ENCODE measurements at places on chromosomes 11 and 22.

DNA sequence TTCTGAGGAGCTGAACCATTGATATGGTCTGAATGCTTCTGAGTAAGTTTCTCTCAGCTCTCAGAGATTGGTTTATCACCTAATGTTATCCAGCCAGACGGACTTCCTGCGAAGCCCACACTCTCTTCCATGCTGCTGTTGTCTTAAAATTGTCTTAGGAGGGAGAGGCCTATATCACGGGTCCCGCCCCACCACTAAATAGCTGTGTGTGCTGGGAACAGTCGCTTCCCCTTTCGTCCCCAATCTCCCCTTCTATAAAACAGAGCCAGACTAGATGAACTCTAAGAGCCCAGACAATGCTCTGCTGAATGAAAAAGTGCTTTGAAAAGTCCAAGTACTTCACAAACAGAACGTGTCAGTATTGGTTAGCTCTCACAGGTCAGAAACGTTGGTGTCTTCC, 81.4 kb upstream of the AKIP1 start:
- DNase-seq = no peak

GRCh38 chr11:92540096-92540495, 315.5 kb downstream of the FAT3 start:
- no peak for DNase-seq

GRCh38 chr11:8543278-8543677, 50.8 kb downstream of the STK33 start:
- no peak for DNase-seq

DNA sequence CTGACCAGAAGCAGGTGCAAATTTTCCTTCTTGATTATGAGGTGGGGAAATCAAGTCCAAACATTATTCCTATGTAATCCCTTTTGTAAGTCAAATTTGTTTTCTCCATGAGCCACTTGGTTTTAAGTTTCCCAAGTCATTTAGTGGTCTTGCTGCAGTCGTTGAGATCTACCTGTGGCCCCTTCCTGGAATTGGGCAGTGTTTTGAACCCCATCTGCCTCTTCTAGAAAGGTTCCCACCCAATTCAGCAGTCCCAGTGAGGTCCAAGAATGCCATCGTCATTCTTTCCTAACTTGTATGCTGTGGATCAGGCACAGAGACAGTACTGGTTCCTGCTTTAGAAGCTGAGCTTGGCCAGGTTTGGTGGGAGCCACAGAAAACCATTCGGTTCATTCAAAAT, 77.8 kb upstream of the GNAZ start:
- DNase-seq = no peak

DNA sequence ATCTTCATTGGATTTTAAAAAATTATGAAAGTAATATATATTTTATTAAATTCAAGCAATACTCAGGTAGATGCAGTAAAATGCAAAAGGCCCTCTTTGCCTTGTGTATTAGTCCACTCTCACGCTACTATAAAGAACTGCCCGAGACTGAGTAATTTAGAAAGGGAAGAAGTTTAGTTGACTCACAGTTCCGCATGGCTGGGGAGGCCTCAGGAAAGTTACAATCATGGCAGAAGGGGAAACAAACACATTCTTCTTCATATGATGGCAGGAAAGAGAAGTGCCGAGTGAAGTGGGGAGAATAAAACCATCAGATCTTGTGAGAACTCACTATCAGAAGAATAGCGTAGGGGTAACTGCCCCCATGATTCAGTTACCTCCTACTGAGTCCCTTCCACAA, 130.8 kb downstream of the HIPK3 start:
- DNase-seq = no peak

DNA sequence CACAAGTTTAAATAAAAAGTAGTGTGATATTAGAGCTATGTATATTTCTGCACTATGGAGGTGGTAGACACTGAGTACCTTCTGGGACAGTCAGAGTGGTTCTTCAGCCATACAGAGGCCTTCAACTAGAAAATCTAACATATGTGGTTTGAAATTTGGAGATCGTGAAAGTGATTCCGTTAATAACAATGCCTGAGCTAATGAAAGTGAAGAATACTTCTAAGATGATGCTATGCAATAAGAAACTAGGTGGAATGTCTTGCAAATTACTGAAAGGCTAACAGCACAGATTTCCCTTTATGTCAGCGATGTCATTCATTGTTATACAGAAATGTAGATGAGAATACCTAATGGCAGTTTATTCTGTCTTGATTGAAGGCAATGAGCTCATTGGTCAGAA, 1984.7 kb upstream of the RAG2 start:
- DNase-seq = no peak

- no peak for DNase-seq
These were observed 2.5 kb downstream of the USP2 start for GRCh38 chr11:119378851-119379465.

DNA sequence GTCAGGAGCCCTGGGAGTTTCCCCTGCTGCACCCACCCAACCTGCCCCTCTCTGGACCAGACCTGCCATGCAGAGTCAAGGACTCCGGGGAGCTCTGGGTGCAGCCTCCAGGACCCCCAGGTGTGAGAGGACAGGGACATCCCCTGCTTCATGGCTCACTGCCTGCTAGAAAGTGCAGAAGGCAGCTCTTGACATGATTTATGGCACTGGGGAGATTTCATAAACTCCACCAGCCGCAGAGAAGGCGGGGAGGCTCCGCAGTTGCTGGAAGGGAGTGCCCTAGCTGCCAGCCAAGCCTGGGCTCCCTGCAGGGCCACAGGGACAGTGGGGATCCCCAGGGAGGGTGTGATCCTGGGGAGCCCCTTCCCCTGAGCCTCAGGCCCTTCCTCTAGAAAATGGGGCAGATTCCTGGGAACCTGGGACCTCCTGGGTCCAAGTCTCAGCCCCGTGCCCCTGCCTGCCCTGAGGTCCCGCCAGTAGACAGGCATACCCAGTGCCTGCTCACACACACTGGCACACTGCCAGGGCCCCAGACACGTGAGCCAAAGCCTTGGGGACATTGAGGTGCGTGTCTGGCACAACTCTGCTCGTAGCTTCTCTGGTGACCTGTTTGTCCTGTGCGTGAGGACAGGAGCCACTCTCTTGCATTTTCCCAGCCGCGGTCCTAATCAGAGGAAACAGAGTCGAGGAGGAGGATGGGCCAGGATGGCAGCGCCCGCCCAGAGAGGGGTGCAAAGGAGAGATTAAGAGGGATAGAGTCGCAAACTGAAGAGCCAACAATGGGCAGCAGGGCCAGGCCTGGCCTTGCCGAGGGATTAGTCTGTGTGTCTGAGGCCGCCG, 13.8 kb downstream of the CABP7 start:
- DNase-seq = no peak

- DNase-seq = no peak
These were observed 378.3 kb downstream of the BRD1 start for GRCh38 chr22:49449377-49449776.

DNA sequence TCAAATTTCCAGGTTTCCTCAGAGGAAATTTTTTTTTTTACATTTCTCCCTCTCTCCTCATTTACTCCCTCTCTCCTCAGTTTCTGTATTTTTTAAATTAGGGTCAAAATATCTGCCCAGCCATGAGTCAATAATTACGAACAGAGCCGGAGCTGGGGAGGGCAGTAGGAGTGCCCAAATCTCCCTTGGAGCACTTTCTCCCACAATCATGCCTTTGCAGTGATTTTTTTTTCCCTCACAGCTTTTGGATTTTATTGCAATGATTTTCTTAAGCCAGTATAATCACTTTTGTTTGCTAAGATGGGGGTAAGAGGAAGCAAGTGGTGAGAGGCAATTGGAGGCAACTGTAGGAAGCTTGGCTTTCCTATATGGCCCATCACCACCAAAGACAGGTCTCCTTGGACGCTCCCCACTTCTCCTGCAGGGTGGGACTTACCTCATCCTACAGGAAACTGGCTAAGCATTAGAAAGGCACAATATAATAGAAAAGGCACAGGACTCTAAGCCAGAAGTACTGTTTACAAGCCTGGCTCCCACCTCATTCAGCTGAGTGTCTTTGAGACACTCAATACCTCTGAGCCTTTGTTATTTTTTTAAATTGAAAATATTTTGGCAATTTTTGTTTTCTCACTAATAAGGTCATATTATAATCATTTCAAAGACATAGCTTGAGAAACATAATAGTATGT, 192.6 kb upstream of the PITPNB start:
- no peak for DNase-seq

- DNase-seq = no peak
These were observed at the start of gene MIAT for GRCh38 chr22:26656891-26657851. TSS of gene MIAT (plus strand) at chr22:26657588.

GRCh38 chr11:100003985-100004384, 683.1 kb upstream of the ARHGAP42 start:
- DNase-seq = no peak

DNA sequence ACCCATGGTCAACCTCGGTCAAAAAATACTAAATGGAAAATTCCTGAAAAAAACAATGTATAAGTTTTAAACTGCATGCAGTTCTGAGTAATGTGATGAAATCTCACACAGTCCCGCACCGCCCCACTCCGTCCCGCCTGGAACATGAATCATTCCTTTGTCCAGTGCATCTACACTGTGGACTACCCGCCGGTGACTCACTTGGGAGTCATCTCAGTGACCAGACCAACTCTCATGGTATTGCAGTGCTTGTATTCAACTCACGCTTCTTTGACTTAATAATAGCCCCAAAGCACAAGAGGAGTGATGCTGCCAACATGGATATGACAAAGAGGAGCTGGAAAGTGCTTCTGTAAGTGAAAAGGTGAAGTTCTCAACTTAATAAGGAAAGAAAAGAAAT, 48.8 kb downstream of the ARHGAP32 start:
- peak; percentile 56 for DNase-seq

DNA sequence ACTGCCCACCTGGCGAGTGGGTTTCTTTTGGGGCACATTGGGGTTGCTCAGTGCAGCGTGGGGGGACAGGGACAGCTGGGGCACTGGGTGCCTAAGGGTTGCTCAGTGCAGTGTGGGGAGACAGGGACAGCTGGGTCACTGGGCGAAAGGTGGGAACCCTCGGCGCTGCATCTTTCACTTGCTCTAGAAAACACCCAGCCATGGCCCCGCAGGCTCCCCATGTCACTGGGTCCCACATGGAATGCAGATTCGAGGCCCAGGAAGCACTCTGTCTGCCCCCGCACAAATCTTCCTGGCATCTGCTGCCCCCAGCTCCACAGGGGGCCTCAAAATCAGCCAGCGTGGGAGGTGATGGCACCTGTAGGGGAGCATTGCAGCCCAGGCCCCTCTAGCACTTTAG, 229.3 kb downstream of the BRD1 start:
- no peak for DNase-seq

- no peak for DNase-seq
These were observed 423.7 kb downstream of the BRD1 start for GRCh38 chr22:49404020-49404419.

DNA sequence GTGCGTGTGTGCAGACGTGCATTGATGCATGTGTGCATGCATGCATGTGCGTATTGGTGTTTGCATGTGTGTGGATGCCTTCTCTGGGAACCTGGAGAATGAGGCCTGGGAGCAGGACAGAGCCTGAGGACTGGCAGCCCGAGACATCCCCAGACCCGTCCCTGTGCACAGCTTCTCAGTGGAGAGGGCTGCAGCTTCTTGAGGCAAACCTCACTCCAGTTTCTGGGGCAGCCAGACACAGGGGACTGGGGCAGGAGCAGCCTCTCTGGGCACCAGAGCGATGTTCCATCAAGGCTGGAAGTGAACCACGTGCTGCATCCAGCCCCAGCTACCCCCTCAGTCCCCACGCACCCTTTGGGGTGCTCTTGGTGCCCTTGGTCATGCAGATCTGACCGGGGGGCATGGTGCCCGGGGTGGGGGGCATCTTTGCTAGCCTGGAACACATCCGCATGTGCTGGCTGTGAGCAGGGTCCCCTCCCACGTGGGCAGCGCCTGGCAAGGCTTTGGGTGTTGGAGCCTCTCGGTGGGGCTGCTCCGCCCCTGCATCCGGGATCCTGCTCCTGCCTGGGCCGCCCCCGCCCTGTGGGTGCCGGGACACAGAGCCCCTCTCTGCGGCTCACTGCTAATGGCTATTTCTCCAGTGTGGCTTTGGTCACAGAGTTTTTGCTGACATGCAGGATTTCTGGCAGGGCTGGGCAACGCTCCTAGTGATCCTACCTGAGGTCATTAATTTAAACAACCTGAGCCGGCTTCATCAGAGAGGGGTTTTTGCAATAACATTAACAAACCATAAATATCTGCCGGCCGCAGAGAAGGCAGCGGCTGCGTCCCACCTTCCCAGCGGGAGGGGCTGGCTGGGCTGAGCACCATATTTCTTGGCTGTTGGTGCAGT, 434.7 kb downstream of the TBC1D22A start:
- no peak for DNase-seq

DNA sequence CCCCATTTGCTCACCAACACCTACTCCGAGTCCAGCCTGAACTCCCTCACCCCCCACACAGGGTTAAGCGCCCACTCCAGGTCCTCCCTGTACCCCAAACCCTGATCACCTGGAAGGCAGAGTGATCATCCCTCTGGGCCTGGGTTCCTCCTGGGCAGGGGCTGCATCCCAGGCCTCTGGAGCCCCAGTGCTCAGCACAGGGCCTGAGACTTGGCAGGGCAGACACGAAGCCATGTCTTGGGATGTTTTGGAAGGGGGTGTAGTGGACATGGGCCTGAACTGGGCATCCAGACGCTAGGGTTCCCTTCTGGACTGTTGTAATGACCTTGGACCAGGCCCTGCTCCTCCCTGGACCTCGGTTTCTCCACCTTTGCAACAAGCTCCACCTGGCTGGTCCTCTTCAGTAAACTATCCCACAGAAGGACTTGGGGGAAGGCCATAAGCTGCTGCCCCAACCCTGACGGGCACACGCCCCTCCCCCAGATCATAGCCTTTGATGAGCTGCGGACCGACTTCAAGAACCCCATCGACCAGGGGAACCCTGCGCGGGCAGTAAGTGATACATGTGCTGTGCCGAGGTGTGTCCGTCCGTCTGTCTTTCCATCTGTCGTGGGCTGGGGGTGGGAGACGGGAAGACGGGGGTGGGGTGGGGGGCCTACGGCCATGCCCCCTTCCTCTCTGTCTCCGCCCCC, 3.9 kb downstream of the CNIH2 start:
- DNase-seq = no peak

- DNase-seq = no peak
These were observed 2.3 kb upstream of the RHOD start for GRCh38 chr11:67054346-67054835.

- no peak for DNase-seq
These were observed 218.3 kb upstream of the CTSC start for GRCh38 chr11:88555829-88556202.

GRCh38 chr11:86194998-86195397, 49.6 kb upstream of the EED start:
- no peak for DNase-seq

DNA sequence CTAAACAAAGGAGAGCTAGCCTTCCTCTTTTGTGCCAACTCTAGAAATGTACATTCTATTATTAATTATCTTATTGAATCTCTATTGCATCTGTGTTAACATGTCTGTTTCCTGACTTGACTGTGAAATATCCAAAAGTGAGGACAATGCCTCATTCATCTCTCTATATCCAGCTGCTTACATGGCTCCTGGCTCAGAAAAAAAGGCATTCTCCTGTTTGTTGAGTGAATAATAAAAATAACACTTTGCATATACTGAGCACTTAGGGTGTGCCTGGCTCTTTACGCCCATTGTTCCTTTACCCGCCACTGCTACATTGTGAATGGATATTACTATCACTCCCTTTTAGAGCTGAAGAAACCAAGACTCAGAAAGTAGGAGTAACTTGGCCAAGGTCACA, 19.9 kb downstream of the NRXN2 start:
- no peak for DNase-seq

GRCh38 chr11:128715691-128716561, 22.1 kb downstream of the FLI1 start:
- DNase-seq = peak; percentile 52
